ENCODE measurements at places on chromosomes 1 and 21. TPM values are rescaled to one million over a fixed set of nuclear protein-coding genes. Genes with fewer than 3 reads are reported as not detected.

Gene GUCA2A
- total RNA-seq: not detected

- peaks cover 14% of the 10 kb centered on the region for H3K36me3 ChIP-seq
- no peaks in the 10 kb centered on the region for H3K27me3 ChIP-seq
- peaks cover 21% of the 10 kb centered on the region for H3K4me1 ChIP-seq
- no peak for DNase-seq
- no peak overlapping the region for H3K4me3 ChIP-seq
- H3K27ac ChIP-seq: no peak overlapping the region
These were observed 15.7 kb downstream of the DIP2A start for GRCh38 chr21:46474382-46474781.

- H3K27ac ChIP-seq: no peak overlapping the region
- no peaks in the 10 kb centered on the region for H3K27me3 ChIP-seq
- H3K4me3 ChIP-seq: no peak overlapping the region
- no peaks in the 10 kb centered on the region for H3K36me3 ChIP-seq
- DNase-seq: no peak
These were observed 17.0 kb downstream of the C1orf198 start for GRCh38 chr1:230851291-230851691.

DNA sequence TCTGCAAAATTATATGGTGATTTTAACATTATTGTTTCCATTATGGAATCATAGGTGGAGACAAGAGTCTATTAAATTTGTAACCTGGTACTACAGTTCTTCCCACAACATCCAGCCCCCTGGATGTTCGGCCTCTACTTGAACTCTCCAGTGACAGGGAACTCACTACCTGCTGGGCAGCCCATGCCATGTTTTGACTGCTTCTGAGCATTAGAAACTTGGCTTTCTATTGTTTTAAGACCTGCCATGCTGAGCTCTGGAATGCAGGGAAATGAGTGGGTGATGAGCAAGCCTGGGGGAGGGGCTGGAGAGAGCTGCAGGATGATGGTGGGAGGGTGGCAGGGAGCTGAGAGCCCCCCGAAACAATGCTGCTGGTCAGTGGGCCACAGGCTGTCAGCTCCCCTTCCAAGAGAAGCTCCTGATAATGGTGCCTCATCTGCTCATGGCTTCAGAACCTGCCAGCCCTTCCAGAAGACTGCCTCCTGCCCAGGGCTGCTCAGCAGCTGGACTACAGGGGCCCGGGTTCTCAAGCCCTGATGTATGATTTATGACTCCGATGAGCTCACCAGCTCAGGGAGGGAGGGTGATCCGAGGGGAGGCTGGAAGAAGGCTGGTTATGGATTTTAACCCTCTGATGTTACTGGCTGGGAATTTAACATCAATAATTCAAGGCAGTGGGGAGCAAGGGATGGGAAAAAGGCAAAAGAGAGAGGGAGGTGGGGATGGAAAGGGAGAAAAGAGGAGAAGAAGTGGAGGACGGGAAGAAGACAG is 205.0 kb downstream of the HIVEP3 start:
- H3K27ac ChIP-seq: no peak overlapping the region
- H3K4me1 ChIP-seq: peaks cover 22% of the 10 kb centered on the region
- no peak overlapping the region for H3K4me3 ChIP-seq
- no peaks in the 10 kb centered on the region for H3K27me3 ChIP-seq
- DNase-seq: no peak

GRCh38 chr1:221972276-221973235 is 230.7 kb upstream of the DUSP10 start:
- H3K36me3 ChIP-seq: no peaks in the 10 kb centered on the region
- no peaks in the 10 kb centered on the region for H3K27me3 ChIP-seq
- no peak for DNase-seq
- H3K4me1 ChIP-seq: no peaks in the 10 kb centered on the region
- no peak overlapping the region for H3K27ac ChIP-seq

DNA sequence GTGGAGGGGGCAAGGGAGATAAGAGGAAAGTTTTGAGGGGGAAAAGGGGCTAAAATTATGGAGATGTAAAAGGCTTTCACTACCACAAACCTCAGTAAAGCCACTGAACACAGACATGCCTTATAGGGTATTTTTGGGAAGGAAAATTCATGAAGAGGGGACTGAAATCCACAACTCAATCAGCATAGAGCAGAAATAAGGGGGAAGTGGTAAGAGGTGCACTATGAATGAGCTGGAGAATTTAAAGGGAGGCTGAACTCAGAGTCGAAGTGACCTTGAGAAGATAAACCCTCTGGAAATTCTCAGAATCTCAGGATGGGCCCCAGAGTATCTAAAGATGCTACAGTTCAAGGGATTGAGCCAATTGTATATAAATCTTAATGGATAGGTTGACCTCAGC is 15.3 kb downstream of the RHEX start:
- H3K4me3 ChIP-seq: no peak overlapping the region
- no peak for DNase-seq
- peaks cover 40% of the 10 kb centered on the region for H3K27me3 ChIP-seq
- no peak overlapping the region for H3K27ac ChIP-seq
- no peaks in the 10 kb centered on the region for H3K36me3 ChIP-seq

DNA sequence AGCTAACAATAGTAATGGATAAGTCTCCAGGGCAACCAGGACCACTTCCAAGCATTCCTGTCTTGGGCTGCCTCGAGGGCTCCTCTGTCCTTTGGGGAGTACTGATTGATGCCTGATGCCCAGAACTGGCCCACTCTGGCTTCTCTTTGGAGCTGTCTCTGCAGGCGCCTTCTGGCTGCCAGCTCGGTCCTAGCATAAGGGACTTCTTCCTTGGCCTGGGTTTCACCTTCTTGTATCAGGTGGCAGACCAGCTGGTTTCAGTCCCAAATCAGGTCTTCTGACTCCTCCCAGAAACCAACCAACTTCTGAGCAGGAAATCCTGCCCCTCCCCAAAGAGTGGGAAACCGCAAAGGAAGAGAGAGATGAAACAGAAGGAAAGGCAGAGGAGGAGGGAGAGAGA is 10.6 kb downstream of the G0S2 start:
- peaks cover 24% of the 10 kb centered on the region for H3K4me1 ChIP-seq
- H3K27me3 ChIP-seq: peaks cover 31% of the 10 kb centered on the region
- peak; percentile 64 for DNase-seq
- H3K27ac ChIP-seq: peak overlapping the region; percentile 22

DNA sequence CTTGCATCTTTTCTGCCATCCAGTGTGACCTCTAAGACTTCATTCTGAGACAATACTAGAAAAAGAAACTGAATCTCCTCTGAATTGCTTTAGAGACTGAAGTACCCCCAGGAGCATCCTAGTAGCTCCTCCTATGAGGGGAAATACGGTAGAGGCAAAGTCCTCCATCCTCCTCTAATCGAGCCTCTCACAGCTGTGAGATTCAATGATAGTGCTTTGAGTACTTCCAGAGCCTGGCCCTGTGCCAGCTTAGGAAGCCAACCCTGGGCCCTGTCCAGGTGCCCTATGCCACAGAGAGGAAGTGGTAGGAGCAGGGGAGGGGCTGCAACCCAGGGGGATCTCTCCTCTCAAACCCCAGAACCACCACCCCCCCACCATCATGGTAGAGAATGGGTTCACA is 10.7 kb downstream of the RORC start:
- H3K27ac ChIP-seq: peak overlapping the region; percentile 6
- H3K4me3 ChIP-seq: no peak overlapping the region
- no peak for DNase-seq
- no peaks in the 10 kb centered on the region for H3K36me3 ChIP-seq

DNA sequence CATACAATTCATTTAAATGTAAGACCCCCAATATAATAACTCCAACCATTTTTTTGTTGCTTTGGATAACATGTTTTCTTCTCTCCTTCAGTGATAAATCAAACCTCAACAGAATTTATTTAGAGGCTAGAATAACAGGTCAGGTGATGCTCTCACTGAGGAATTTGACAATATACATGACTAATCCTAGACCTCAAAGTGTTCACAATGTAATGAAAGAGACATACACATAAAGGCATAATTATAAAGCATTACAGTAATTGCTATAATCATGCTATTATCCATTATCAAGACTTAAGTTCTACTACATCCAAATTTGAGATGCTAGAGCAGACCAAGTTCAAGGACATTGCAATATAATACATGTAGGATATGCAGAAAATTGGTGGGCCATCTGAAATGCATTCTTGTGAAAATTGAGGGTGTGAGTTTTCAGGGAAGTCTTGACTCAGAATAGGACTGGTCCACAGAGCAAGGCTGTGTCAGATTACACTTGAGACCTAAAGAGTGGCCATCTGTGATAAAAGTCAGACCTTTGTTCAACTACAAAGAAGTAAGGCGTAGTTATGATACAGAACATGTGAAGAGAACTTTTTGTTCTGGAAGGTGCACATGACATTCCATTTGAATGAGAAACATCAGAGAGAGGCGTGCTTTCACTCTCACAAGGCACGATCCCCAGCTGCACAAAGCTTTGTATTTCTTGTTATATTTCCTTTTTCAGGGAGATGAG is 45.5 kb downstream of the UTP25 start:
- H3K36me3 ChIP-seq: no peaks in the 10 kb centered on the region
- H3K27ac ChIP-seq: no peak overlapping the region
- DNase-seq: no peak

DNA sequence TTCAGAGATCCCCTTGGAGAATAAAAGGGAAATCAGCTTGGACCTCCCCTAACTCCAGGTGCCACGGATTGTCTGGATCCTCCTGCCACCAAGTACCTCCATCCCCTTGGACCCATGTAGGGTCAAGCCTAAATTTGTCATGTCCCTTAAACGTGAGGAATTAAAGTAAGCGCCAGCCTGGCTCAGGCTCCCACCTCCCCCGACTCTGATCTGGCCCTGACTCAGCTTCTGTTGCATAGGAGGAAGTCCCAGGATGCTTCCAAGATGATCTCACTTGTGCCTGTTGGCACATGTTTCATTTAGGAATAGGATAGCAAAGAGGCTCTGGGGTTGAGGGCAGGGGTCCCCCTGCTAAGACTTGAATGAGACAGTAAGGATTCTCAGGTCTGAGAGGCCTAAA is 231.9 kb upstream of the JUN start:
- peaks cover 9% of the 10 kb centered on the region for H3K36me3 ChIP-seq
- peak; percentile 30 for DNase-seq
- H3K27me3 ChIP-seq: no peaks in the 10 kb centered on the region
- H3K4me1 ChIP-seq: peaks cover 40% of the 10 kb centered on the region

DNA sequence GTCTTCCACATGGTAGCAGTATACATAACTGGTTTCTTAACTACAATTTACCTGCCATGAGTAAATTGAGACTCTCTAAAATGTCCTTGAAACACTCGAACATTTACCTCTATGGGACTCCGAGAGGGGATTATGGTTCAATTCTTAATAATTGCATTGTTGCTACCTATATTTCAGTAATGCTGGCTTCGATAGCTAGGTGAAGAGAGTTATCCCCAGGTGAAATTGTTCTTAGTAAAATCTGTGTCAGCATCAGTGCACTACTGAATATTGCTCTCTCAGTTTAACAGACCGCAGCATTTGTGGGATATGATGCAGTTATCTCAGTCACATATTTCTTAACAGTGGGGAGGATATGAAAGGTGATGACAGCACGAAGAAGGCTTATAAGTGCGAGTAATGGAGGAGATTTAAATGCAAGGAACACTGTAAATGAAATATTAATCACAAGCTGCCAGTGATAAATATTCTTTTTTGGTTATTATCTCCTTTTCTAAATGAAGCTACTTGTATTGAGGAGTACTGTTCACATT is 801.9 kb downstream of the BRINP3 start:
- no peaks in the 10 kb centered on the region for H3K27me3 ChIP-seq
- H3K36me3 ChIP-seq: no peaks in the 10 kb centered on the region
- DNase-seq: no peak
- H3K4me1 ChIP-seq: no peaks in the 10 kb centered on the region
- H3K27ac ChIP-seq: no peak overlapping the region

Gene RUNX1
- 23.3 TPM for total RNA-seq

Measured in activated CD8-positive, alpha-beta memory T cell treated with anti-CD3 and anti-CD28 coated beads, Interleukin-2, amount 10 ng/mL, durations not matched to agents 7 days and 5 days (primary cell).